Dermis blood vessel endothelial cell (primary cell): ENCODE measurements at places on chromosomes 6 and 20. TPM values are rescaled to one million over a fixed set of nuclear protein-coding genes. Genes with fewer than 3 reads are reported as not detected.

SS18L1 gene
- total RNA-seq = 13.8 and 16.5 TPM in 2 replicates

AIF1 gene
- not detected in 2 replicates for total RNA-seq

EPB41L1 gene
- 16.0 and 21.1 TPM in 2 replicates for total RNA-seq

KCNQ5 gene
- total RNA-seq = not detected in 2 replicates

FAM50B gene
- 8.6 and 10.0 TPM in 2 replicates for total RNA-seq
